ENCODE measurements at places on chromosomes 6 and 20.

- peak; percentile 44 for DNase-seq
Observed at GRCh38 chr20:46752728-46753127, 43.3 kb downstream of the SLC2A10 start.

DNA sequence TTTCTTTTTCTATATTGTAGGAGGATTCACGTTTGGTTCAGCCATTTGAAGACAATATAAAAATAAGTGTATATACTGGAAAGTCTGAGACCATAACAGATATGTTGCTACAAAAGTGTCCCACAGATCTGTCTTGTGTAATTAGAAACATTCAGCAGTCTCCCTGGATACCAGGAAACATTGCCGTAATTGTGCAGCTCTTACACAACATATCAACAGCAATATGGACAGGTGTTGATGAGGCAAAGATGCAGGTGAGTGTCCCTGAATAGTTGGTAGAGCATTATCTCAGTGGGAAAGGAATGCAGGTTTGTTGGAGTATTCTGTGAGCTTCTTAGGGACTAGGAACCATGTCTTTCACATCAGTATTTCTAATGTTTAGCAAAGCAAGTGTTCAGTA is 18.3 kb upstream of the ADGRF4 start:
- DNase-seq: no peak

DNA sequence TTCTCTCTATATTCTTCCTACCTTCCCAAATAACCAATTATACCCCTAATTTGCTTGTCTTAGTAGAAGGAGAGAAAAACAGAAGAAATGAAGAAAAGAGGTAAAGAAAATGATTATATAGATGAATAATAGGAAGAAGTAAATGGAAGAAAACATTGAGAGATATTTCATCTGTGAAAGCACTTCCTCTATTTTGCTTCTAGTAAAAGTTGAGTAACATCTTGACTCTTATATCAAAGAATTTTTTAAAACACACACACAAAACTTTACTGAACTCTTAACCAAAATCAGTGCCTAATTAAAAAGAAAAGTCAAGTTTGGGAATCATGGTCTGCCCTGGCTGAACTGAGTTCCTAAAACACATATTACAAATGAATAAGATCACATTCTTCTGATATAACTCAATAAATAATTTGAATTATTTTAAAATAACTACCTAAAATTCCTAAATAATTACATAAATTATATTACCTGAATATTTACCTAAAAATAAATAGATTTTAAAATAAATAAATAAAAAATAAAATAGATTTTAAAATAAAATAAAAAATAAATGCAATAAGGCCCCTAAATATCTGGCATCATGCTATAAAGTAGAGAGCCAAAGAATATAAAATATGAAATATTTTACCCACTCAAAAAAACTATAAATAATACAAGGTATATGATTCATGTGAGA is 8.8 kb downstream of the SLC17A2 start:
- no peak for DNase-seq

DNA sequence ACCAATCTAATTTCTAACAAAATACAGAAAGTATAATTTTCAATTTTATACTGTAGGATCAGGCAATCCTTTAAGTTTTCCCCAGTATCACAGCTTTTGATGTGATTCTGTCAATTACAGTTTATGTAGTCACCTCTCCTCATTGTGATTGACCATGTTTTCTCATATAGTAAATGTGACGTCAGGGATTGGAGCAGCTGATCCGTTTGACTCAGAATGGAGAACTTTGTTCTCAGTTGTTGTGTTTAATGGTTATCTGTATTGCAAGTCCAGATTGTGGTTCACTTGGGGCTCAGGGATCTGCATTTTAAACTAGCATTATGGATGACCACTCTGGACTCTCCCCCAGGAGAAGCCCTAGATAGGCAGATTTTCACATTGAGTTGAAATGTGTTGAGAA is 90.6 kb downstream of the DNAH8 start:
- no peak for DNase-seq

GRCh38 chr6:144559865-144560593 is 274.9 kb downstream of the UTRN start:
- no peak for DNase-seq

DNA sequence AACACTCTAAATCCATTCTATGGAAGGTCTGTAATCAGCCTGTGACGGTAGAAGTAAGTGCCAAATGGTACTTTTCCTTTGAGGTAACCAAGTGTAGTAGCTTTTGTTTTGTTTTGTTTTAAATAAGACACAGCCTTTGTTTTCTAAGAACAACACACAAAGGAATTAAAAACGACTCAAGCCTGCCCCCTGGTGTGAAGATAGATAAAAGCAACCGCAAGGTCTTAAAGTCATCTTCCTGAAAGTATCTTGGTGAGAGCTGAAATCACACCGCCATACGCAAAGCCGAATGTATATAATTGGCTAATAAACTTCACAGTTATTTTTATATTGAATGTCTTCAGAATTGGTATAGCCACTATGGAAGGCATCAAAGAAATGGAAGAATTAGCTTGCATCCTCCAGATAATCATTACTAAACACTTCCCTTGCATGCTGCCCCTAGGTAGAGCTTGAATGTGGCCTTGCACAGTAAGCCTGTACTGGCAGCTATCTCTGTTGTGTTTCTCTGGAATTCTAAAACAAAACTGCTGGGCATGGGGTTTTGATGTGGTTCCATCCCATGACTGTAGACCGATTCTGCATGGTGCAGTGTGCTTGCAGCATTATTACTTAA is 95.6 kb downstream of the LAMP5 start:
- peak; percentile 56 for DNase-seq

DNA sequence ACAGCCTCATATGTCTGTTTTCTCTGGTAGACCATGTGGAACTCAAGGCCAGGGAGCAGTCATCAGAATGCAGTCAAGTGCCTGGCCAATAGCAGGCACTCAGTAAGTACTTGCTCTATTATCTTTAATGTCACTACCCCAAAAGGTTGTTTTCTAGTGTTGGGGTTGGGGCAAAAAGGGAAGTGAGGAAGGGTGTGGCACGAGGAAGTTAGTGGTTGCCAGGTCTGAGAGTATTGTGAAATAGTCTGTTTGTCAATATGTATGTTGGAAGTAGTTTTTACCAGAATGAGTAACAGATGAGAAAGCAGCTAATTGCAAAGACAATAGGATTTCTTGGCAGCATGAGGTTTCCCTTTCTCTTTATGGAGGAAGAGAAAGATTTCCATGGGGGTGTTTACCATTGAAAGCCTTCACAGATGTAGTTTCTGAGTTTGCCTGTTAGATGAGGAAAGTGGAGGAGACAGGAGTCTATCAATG is 59.5 kb upstream of the ARMH2 start:
- DNase-seq: no peak
